ENCODE measurements at places on chromosomes 5 and 9.

- DNase-seq: no peak
These were observed 3.4 kb downstream of the MEIKIN start for GRCh38 chr5:131942016-131942415.

DNA sequence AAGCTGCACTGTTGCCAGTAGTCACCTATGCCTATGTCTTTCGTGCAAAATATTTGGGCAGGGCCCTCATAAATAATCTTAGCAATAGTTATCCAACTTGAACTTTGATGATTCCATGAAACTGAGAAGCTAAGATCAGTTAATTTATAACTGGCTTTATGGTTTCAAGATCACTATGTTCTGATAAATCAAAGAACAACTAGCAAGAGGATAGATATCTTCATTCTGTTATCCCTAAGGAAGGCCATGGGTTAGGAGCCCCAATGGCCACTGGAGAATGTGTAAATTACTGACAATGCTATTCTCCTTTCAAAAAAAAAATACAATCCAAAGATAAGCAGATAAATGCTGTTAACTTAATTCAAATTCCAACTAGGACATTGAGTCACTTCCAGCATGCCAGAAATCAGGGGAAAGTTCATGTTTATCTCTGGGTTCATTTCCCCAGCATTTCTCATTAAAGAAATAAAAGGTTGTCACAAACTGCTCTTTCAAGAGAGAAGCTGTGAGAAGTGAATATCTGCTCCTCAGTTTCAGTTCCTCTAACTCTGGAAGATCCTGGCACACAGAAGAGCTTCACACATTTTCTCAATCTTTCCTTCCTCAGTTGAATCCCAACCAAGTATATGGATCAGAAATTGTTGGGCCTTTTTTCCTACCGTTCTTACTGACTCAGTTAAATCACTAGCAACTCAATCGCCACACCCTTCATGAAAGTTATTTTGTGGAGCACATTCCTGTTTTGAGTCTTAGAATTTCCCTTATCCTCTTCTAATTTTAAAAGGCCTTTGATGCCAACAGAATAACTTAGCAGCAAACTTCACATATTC, 59.6 kb upstream of the SLC1A1 start:
- no peak for DNase-seq

- DNase-seq: no peak
These were observed 646.5 kb upstream of the GRAMD2B start for GRCh38 chr5:125776656-125777139.

DNA sequence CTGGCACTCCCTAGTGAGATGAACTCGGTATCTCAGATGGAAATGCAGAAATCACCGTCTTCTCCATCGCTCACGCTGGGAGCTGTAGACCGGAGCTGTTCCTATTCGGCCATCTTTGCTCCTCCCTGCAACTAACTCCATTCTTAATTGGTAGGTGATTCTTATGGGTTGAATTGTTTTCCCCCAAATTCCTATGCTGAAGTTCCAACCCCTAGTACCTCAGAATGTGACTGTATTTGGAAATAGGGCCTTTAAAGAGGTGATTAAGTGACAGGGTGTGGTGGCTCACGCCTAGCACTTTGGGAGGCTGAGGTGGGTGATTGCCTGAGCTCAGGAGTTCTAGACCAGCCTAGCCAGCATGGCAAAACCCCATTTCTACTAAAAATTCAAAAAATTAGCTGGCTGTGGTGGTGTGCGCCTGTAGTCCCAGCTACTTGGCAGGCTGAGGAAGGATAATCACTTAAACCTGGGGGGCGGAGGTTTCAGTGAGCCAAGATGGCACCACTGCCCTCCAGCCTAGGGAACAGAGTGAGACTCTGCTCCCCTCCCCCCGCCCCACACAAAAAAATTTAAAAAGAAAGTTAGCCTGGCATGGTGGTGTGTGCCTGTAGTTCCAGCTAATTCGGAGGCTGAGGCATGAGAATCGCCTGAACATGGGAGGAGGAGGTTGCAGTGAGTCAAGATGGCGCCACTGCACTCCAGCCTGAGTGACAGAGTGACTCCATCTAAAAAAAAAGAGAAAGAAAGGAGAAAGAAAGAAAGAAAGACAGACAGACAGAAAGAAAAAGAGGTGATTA, 25.2 kb upstream of the FOCAD start:
- no peak for DNase-seq

DNA sequence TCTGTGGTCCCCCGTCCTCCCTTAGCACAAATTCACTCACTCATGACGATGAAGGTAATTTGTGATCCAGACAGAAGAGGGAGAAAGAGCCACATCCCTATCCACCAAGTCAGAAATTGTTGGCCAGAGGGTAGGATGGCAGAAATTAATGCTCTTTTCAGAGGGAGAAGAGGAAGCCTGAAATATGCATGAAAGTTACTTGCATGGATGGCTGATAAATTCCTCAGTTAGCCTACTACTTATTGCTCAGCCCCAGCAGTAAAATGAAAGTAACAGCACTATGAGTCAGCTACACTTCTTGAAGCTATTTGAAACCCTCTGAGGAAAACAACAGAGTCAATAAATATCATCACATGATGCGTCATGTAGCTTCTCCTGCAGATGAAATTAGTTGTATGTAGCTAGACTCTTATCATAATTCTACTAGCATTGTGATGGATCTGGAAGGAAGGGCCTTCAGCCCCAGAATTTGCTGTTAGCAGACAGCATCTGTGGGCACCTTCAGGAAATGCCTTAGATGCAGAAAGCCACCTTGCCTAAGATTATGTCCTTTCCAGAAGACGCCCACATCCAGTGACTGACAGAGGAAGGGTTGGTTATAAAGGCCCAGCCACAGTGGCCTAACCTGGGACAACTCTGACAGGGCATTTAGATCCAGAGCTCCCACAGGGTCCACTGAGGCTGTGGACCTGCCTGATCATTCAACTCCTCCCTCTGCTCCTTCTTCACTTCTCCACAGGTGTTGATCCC, 81.2 kb upstream of the CCDC112 start:
- DNase-seq: no peak

GRCh38 chr9:78592811-78593210, 295.9 kb downstream of the PSAT1 start:
- no peak for DNase-seq

- DNase-seq: no peak
These were observed 24.3 kb upstream of the FAT2 start for GRCh38 chr5:151615431-151615830.

- DNase-seq: peak; percentile 33
These were observed 39.6 kb upstream of the IDNK start for GRCh38 chr9:83583151-83584014.

- no peak for DNase-seq
These were observed 601 bp downstream of the ERGIC1 start for GRCh38 chr5:172834415-172835289.

DNA sequence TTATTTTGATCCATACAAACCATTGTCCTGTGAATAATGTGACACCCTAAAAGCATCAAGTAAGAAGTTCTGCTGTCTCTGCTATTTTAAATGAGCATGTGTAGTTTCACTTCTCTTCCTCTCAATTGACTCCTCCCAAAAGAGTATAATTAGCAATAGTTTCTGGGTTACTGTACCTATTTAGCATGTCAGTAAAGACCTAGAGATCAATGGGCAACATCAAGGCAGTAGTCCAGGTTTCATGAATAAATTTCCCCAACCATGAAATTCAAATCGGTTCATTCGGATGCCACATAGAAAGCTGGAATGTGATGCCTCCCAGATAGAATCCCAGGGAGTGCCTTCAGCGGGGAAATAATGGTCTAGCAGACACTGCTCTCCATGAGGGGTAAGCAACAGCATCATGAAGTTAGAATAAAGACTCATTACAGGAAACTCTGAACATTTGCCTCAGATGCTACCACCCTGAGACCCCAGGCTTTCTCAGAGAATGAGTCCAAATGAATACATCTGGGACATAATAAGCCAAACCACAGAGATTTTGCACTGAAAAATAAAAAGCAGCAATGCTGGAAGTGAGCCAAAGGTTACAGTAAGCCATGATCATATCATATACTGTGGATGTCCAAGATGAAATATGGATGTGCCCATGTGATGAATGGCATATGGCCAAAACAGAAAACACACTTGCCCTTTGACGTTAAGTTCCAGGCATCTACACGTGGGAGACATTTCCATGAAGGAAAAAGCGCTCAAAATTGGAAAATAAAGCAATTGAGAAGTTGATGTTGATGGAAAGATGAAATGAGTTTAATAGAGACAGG, 1107.0 kb upstream of the SEMA6A start:
- no peak for DNase-seq

DNA sequence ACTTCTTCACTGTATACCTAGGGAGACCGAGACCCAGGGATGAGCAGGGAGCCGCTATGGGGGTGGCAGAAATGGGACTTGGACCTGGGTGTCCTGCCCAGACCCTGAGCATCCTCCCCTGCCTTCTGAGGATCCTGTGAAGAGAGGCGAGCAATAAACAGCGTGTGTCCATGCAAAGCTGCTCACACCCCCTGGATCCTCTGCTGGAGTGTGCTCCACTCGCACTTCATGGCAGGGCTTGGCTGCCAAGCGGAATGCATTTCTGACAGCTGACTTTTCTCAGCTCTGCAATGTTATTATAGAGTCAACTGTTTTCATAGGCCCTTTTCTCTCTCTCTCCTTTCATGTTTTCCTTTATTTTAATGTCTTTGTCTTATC, 31.0 kb upstream of the ALDH1B1 start:
- DNase-seq: no peak

- no peak for DNase-seq
These were observed 14.4 kb downstream of the ELP1 start for GRCh38 chr9:108919517-108919916.

GRCh38 chr9:91678807-91679580, 255.4 kb upstream of the NFIL3 start:
- no peak for DNase-seq

GRCh38 chr9:109886617-109887016, 106.6 kb downstream of the PALM2AKAP2 start:
- DNase-seq: no peak

GRCh38 chr9:116686135-116686534, 970 bp upstream of the TRIM32 start:
- no peak for DNase-seq

DNA sequence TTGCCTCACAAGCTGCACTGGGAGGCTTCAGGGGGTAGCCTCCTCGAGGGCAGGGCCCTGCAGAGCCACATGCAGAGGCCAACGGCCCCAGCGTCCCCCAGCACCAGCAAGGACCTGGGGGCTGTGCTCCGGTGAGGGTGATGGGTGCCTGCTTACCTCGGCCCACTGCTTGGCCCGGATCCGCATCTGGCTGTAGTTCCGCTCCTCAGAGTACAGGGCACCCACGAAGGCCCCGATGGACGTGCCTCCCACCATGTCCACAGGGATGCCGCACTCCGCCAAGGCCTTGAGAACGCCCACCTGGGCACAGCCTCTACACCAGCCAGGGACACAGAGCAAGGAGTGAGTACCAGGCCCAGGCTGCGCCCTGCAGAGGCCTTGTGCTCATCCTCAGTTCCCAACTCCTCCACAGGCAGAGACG, 8.0 kb upstream of the NSMF start:
- DNase-seq: peak; percentile 46

GRCh38 chr9:128056887-128057723, 10.0 kb downstream of the NAIF1 start:
- DNase-seq: no peak

DNA sequence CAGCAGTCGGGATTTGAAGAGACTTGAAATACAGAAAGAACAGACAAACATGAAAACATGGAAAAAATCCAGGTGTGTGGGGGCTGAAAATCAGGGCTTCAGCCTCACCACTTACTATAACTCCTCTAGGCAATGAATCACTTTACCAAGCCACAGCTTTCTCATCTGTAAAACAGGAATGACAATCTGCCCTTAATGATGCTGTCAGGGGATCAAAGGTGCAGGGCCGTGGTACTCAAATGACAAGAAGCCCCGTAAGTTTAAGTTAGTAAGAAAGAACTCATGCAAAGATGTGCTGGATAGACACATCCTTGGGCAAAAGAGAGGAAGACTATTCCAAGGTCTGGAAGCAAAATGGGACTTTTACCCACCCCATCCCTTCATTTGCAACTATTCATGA, 34.7 kb downstream of the FBXW2 start:
- no peak for DNase-seq

DNA sequence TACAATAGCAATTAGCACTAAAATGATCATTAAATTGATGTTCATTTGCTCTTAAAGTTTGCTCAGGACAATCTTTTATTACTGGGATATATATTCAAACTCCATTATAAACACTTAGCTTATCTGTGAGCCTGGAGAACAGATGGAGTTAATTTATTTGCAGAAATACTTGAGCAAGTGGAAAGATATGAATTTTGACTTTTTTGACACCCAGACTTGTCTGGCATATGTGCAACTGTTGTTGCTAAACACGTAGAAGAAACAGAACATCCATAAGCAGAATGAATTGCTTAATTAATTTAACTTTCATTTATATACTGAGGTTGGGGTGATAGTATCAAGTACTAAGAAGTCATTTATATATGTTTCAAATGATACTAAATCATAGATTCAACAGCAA, 820.7 kb upstream of the TYRP1 start:
- DNase-seq: no peak

- no peak for DNase-seq
These were observed 141.9 kb downstream of the ST8SIA4 start for GRCh38 chr5:100761192-100761591.

DNA sequence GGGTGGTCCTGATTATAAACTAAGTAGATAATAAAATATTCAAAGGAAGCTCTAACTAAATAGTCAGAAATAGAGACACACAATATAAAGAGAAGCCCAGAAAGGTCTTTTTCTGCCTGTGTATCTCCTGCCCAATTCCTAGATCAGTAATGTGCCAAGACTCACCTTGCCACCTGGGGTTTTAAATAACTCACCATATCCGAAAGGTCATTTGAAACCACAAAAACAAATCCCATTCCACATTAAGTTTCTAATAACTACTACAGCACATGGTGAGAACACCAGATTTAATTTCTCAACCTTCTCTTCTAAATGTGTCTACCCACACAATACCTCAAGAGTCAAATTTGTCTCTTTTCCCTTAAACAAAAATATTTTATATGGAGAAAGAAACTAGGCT, 75.2 kb downstream of the ZNF608 start:
- no peak for DNase-seq

DNA sequence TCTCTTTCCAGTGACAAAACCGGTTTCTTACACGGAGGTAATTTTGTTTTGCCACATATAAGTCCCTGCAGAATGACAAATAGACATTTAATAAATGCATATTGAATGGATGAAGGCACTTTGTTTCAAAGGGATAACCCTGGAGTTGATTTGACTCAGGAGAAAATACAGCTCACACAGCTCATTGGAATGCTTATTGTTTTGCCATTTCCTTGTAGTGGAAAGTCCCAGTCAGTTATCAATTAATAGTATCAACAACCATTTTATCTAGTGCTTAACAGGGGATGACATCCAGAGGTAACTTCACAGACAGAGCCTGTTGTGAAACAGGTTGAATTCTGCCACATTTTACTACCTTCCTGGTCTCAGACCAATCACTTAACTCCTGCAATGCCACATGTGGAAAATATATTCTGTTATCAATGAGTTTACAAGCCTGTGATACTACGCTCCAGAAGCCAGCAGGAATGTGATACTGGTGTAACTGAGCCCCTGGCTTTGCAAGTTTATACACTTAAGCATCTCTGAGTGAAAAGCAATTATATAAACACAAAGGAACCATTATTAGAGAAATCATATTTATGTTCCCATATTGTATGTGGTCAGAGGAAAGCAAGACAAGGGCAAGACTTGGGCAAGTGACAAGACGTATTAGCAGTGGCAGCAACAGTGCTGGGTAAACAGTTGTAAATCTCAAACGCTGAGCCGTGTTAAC, 123.1 kb upstream of the ANKRD55 start:
- no peak for DNase-seq

- no peak for DNase-seq
These were observed 17.8 kb upstream of the SLC12A7 start for GRCh38 chr5:1129711-1130055.
